ENCODE measurements at places on chromosomes 11 and 22.

DNA sequence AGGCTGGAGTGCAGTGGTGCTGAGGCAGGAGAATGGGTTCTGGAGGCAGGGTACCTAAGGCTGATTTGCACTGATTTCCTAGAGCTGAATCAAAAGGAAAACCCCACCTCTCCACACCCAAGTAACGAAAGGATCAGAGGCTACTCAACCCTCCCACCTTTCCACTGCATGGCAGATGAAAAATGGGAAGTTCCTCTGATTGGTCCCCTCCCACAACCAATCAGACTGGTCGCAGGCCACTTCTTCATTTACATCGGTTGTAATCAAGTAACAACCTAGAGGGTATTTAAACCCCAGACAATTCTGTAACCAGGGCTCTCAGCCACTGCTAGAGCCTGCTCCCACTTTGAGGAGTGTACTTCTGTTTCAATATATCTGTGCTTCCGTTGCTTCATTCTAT, 18.6 kb upstream of the PARVB start:
- no peak for DNase-seq

- no peak for DNase-seq
Observed at GRCh38 chr11:56841210-56841810, 92.8 kb upstream of the OR9G4 start.

GRCh38 chr22:22764085-22764484, 119.7 kb downstream of the GGTLC2 start:
- no peak for DNase-seq

- no peak for DNase-seq
Observed at GRCh38 chr22:40436505-40437431, 66.4 kb downstream of the SGSM3 start.

GRCh38 chr11:21185959-21186358, 516.6 kb downstream of the NELL1 start:
- DNase-seq, result no peak

DNA sequence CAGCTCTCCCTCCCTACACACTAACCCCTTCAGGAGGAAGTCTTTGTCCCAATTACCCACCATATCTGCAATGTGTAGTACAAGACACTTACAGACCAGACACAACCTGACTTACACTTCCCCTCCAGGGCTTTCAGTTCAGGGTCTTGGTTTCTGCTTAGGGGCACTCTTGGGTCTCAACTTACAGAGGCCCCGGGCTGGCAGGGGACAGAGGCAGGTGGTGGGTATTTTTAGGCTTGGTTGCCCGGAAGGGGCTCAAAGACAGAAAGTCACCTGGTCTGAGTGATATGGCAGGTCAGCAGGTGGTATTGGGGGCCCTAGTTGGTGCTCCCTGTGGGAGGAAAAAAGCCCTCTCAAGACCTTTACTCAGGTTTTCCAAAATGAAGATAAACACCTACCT, 3.4 kb upstream of the TMEM184B start:
- DNase-seq, result no peak

- no peak for DNase-seq
Observed at GRCh38 chr11:11786771-11787170, 55.0 kb upstream of the USP47 start.

GRCh38 chr22:17808693-17809403, 34.6 kb upstream of the BID start:
- no peak for DNase-seq

DNA sequence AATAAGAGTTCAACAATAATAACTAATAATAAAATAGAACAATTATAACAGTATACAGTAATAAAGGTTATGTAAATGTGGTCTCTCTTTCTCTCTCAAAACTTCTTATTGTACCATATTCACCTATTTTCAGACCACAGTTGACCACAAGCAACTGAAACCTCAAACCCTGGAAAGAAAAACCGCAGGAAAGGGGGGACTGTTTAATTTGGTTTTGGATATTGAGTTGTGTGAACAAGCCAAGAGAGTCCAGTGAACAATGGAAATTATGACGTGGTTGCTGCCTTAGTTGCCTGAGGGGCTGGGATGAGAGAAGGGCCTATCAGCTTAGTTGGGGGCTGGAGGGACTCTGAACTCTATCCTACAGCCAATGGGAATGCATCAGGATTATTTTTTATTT, 178.7 kb upstream of the POU2AF2 start:
- DNase-seq, result no peak

- DNase-seq, result no peak
Observed at GRCh38 chr11:86152006-86152862, 83.3 kb upstream of the PICALM start.

GRCh38 chr11:75523811-75524664, 1.7 kb downstream of the GDPD5 start:
- DNase-seq, result no peak

GRCh38 chr22:19579880-19580279, 55.7 kb upstream of the CLDN5 start:
- DNase-seq, result no peak

Measured in CD8-positive, alpha-beta memory T cell (primary cell).